Heart right ventricle (tissue), 16 donors: ENCODE measurements at places on chromosomes 16 and 17. TPM values are rescaled to one million over a fixed set of nuclear protein-coding genes. Genes with fewer than 3 reads are reported as not detected.

- H3K36me3 ChIP-seq: no peaks in the 10 kb centered on the region
- peak overlapping the region; percentile 83 for H3K27ac ChIP-seq
- H3K4me1 ChIP-seq: peaks cover 19% of the 10 kb centered on the region
- H3K27me3 ChIP-seq: no peaks in the 10 kb centered on the region
Observed at GRCh38 chr17:29667969-29668368, 45.3 kb upstream of the CORO6 start.

DNA sequence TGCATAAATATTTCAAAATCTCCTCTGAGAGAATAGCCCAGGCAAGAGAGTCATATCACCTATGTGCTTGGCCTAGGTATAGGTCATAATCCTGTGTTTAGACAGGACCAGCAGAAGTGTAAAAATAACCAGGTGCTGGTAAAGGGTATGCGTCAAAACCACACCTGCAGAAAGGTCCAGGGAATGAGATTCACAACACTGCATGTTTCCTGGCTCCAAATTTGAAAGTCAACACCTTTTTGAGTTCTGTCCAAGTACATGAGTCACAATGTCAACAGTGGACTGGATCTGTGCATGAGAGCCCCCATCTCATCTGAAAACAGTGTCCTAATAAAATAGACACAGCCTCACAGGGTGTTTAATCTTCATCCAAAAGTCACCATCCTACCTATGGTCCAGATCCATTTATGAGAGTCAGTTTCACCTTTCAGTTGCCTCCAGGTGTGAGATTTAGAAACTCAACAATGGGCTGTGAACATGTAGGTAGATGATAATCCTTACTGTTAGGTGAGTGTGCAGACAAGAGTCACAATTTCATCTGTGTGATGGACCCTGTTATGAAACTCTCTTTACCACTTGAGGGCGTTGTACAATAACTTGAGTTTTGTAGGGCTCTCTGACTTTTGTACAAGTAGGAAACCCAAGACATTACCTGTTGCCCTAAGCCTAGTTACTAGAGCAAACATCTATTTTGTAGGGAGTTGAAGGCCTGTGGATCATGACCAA lies 2100.7 kb downstream of the TP53TG3F start:
- H3K4me1 ChIP-seq: no peaks in the 10 kb centered on the region
- H3K27me3 ChIP-seq: no peaks in the 10 kb centered on the region
- H3K36me3 ChIP-seq: no peaks in the 10 kb centered on the region
- no peak overlapping the region for H3K27ac ChIP-seq

- H3K4me1 ChIP-seq: no peaks in the 10 kb centered on the region
- H3K4me3 ChIP-seq: no peak overlapping the region
- no peaks in the 10 kb centered on the region for H3K36me3 ChIP-seq
- no peak for DNase-seq
- H3K27me3 ChIP-seq: no peaks in the 10 kb centered on the region
Observed at GRCh38 chr16:79559532-79559931, 41.0 kb downstream of the MAF start.

DNA sequence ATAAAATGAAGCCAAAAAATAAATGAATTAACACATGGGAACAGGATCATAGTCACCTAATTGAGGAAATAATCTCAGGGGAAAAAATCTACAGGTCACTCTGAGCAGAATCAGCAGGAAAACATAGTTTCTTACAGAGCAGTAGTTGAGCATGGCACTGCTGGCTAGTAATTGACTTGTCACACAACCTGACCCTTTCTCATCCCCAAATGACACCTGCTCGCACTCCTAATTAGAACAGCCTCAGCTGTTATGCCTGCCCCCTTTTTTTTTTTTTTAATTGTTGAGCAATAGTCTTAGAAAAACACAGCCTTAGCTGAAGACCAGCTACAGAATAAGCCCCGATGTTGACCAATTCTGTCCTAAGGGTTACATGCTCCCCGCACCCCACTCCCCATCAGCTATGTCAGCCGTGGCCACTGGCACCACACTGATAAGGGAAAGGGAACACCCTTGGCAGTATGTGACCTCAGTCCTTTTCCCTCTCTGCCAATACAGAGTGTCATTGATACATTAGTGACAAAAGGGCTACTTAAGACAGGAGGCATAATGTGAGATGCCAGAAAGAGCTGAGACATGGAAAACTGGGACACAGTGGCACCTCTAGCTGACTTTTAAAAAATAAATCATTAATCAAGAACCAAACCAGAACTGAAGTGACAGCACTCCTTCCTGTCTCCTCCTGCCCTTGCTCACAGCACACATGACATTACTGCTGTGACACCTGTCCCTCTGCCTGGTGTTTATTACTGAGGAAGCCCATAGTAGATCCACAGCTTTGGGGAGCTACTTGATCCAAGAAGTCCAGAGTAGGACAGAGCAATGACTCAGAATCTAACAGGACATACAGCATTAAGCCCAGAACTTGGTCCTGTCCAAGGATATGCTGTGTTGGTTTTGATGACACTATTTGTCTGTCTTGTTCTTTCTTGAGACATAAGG lies 41.7 kb downstream of the WDR59 start:
- no peak overlapping the region for H3K4me3 ChIP-seq
- no peaks in the 10 kb centered on the region for H3K27me3 ChIP-seq
- H3K27ac ChIP-seq: no peak overlapping the region
- peaks cover 97% of the 10 kb centered on the region for H3K36me3 ChIP-seq
- no peak for DNase-seq
- H3K4me1 ChIP-seq: peaks cover 10% of the 10 kb centered on the region

- H3K36me3 ChIP-seq: no peaks in the 10 kb centered on the region
- H3K27me3 ChIP-seq: no peaks in the 10 kb centered on the region
- no peak overlapping the region for H3K27ac ChIP-seq
Observed at GRCh38 chr16:21190599-21190998, 20.8 kb downstream of the ZP2 start.

- H3K36me3 ChIP-seq: peaks cover 63% of the 10 kb centered on the region
- no peaks in the 10 kb centered on the region for H3K4me1 ChIP-seq
- H3K27ac ChIP-seq: no peak overlapping the region
- no peak for DNase-seq
- no peaks in the 10 kb centered on the region for H3K27me3 ChIP-seq
- H3K4me3 ChIP-seq: no peak overlapping the region
Observed at GRCh38 chr16:25126820-25127232, 15.3 kb downstream of the LCMT1 start.

DNA sequence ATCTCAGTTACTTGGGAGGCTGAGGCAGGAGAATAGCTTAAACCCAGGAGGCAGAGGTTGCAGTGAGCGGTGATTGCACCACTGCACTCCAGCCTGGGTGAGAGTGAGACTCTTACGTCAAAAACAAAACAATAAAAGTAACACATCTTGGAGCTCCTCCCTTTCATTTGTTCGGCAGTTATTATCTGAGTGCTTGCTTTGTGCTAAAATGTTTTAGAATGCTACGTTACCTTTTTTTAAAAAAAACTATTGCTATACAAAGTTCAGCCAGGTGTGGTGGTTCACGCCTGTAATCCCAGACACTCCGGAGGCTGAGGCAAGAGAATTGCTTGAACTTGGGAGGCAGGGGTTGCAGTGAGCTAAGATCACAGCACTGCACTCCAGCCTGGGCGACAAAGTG lies 15.8 kb downstream of the IST1 start:
- no peak overlapping the region for H3K4me3 ChIP-seq
- H3K27me3 ChIP-seq: no peaks in the 10 kb centered on the region
- no peak overlapping the region for H3K27ac ChIP-seq
- H3K36me3 ChIP-seq: peaks cover 15% of the 10 kb centered on the region
- H3K4me1 ChIP-seq: peaks cover 47% of the 10 kb centered on the region

DNA sequence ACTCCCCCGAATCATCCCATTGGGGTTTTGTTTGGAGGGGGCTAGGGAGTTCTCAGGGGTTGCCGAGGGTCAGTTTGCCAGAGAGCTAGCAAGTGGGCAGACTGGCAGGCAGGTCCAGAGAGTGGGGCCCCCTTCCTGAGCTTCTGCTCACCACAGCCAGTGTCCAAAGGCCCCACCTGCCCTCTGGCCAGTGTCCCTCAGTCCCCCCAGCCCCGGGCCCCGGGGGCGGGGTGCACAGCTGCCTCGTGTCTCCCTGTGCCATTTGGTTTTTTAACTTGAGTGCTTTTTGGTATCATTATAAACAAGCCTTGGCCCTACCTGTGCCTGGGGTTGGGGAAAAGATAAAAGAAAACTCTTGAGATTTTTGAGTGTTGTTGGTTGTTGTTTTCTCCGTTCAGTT lies 91.8 kb downstream of the CCDC182 start:
- no peaks in the 10 kb centered on the region for H3K4me1 ChIP-seq
- no peak overlapping the region for H3K4me3 ChIP-seq
- H3K36me3 ChIP-seq: no peaks in the 10 kb centered on the region
- DNase-seq: no peak
- H3K27me3 ChIP-seq: no peaks in the 10 kb centered on the region
- no peak overlapping the region for H3K27ac ChIP-seq

- H3K27me3 ChIP-seq: peaks cover 48% of the 10 kb centered on the region
- H3K4me3 ChIP-seq: no peak overlapping the region
- no peaks in the 10 kb centered on the region for H3K36me3 ChIP-seq
- no peak overlapping the region for H3K27ac ChIP-seq
- no peak for DNase-seq
Observed at GRCh38 chr17:48011405-48012150, 26.0 kb downstream of the COPZ2 start.

DNA sequence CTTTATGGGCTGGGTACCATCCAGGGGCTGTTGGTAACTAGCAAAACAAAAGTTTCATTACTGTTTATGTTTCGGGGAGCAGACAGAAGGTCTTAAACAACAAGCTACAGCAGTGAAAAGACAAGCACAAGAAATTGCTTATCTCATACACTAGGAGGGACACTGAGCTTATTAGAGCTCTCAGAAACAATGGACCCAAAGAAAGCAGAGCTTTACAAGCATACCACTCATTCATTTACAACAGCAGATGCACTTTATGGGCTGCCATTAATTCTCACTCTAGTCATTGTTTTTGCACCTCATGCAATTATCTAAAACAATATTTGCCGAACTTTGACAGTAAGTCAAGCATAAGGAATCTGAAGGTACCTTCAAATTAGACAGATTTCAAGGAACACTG lies 10.0 kb downstream of the KRT16 start:
- H3K27me3 ChIP-seq: no peaks in the 10 kb centered on the region
- no peaks in the 10 kb centered on the region for H3K36me3 ChIP-seq
- H3K4me1 ChIP-seq: no peaks in the 10 kb centered on the region
- no peak overlapping the region for H3K4me3 ChIP-seq

GRCh38 chr16:29146266-29146665 lies 161.4 kb downstream of the LAT start:
- H3K4me3 ChIP-seq: no peak overlapping the region
- no peaks in the 10 kb centered on the region for H3K36me3 ChIP-seq
- H3K4me1 ChIP-seq: peaks cover 18% of the 10 kb centered on the region
- no peak for DNase-seq
- H3K27me3 ChIP-seq: no peaks in the 10 kb centered on the region
- no peak overlapping the region for H3K27ac ChIP-seq

DNA sequence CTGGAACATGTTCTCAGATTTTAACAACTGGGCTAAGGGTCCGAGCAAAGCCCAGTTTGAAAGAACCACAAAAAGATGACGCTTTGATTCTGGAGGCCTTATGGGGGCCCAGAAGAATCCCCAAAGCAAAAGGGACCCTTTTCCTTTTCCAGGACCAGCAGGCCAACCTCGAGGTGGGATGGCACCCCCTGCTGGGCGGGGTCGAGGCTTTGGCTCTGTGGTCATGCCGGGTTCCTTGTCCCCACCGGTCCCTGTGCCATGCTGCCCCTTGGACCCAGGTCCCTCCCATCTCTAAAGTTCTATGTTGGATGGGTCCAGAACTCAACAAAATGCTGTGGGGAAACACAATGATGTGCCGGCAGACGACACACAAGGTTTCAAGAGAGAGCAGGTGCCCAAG lies 30.9 kb downstream of the TMEM204 start:
- no peak overlapping the region for H3K4me3 ChIP-seq
- H3K36me3 ChIP-seq: peaks cover 13% of the 10 kb centered on the region
- no peak for DNase-seq
- no peaks in the 10 kb centered on the region for H3K27me3 ChIP-seq

DNA sequence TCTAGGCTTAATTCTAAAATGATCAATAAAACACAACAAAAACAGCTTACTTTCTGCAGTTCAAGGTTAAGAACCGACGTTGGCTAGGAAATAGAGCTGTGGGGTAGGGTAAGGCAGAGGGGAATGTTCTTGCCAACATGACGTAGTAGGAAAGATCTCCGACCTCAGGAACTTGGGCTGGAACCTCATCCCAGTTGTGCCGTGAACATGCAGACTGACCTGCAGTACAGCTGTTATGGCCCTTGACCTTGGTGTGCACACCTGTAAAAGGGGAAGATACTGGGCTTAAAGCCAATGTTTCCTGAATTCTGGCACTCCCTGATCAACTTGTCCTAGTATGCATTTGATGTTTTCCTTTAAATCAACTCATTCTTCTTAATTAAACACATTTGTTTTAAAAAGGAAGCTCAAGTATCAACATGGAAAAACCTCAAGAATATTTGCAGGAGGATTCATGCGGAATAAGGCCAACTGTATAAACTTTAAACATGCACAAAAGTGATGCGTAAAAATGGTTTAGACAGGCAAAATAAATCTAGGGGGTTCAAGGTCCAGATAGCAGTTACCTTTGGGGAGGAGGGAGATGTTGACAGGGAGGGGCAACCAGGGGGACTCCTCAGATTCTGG lies 14.2 kb upstream of the SLC6A2 start:
- no peaks in the 10 kb centered on the region for H3K27me3 ChIP-seq
- no peak overlapping the region for H3K4me3 ChIP-seq
- no peak overlapping the region for H3K27ac ChIP-seq
- no peaks in the 10 kb centered on the region for H3K4me1 ChIP-seq

- H3K4me3 ChIP-seq: no peak overlapping the region
- DNase-seq: no peak
- H3K36me3 ChIP-seq: no peaks in the 10 kb centered on the region
Observed at GRCh38 chr17:48515925-48516900, 14.6 kb downstream of the HOXB1 start.

Gene TMC7
- total RNA-seq: 1.1 TPM

Gene C16orf46
- 2.0 TPM for total RNA-seq

Gene LAT
- total RNA-seq: 0.86 TPM

Gene GNAO1
- 15.5 TPM for total RNA-seq

Gene PRRT2
- 2.1 TPM for total RNA-seq

Gene RDM1
- total RNA-seq: not detected

Gene NEUROD2
- not detected for total RNA-seq

Gene P2RX5
- total RNA-seq: 14.7 TPM
